Stimulated activated naive B cell treated with anti-CD40 and anti-IgM and Interleukin-4, amounts not matched to agents 10 μg/mL and 1 μg/mL and 100 μg/mL, for 72 hours (primary cell): ENCODE measurements at places on chromosomes 4 and X.
A peak's percentile ranks its signal among the peaks of the same experiment; 100 is the strongest.

- peaks cover 19% of the 10 kb centered on the region for H3K36me3 ChIP-seq
- DNase-seq = no peak
- no peaks in the 10 kb centered on the region for H3K4me1 ChIP-seq
- no peaks in the 10 kb centered on the region for H3K27me3 ChIP-seq
- H3K27ac ChIP-seq = no peak overlapping the region
These were observed 114.5 kb downstream of the ZAR1 start for GRCh38 chr4:48604527-48604926.

GRCh38 chr4:123046096-123046495, 123.7 kb upstream of the NUDT6 start:
- H3K36me3 ChIP-seq = peaks cover 79% of the 10 kb centered on the region
- no peak overlapping the region for H3K4me3 ChIP-seq
- no peak overlapping the region for H3K27ac ChIP-seq
- no peaks in the 10 kb centered on the region for H3K4me1 ChIP-seq
- H3K27me3 ChIP-seq = no peaks in the 10 kb centered on the region

DNA sequence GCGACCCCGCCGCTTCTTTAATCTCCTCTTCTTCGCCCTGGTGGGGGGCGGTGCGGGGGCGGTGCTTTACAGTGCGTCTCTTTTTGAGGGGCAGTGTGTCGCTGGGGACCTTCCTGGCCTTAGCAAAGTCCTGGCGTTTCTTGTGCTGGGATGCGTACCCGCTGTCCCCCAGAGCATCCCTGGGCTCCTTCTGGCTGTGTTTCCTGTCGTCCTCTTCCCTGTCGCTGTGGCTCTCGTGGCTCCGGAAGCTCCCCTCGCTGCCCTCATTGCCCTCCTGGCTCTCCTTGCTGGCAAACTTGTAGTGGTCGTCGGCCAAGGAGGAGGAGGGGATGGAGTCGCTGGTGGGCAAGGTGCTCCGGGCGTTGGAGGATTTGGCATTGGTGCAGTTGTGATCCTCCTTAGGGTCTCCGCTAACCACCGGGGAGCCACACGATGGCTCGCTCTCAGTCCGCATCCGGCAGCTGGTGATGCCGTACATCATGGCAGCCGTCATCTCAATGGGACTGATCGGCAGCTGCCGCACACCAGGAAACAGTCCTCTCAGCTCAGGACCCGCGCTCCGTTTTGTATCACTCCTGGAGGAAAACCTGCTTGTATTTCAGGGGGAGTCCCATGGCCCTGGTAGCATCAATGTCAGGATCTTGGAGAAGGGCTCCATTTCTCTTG, 30.4 kb upstream of the TMSB15A start:
- peak overlapping the region; percentile 78 for H3K27ac ChIP-seq
- H3K27me3 ChIP-seq = peaks cover 26% of the 10 kb centered on the region
- H3K4me3 ChIP-seq = peak overlapping the region; percentile 83
- peaks cover 7% of the 10 kb centered on the region for H3K4me1 ChIP-seq
- no peaks in the 10 kb centered on the region for H3K36me3 ChIP-seq

DNA sequence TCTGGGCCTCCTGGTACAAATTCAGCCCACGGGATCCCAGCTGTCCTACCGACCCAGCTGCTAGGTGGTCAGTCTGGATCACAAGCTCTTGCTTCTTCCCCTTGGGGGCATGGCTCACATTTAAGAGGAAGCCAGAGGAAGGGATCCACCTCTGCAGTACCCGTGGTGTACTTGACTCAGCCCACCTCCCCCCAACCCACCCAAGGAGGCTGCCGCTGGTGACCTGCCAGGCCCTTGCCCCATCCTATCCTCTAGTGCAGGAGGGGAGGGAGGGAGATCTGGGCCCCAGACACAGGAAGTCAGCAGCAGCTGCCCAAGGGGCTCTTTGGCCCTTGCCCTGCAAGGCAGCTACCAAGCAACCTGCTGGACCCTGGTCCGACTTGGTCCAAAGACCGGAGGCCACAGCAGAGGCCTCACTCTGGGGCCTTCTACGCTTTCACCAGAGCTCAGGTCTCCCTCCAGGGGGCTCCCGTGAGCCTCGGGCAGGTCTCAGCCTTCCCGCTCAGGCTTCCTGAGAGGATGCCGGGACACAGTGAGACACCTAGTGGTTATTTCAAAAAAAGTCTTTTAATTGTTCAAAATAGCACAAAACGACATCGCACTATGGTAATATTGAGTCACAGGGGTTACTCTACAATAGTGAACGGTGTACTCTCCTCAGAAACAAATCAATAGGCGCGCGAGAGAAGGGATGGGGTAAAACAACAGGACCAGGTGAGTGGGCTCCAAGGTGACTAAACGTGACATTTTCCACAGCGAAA, 2.7 kb upstream of the RENBP start:
- H3K36me3 ChIP-seq = peaks cover 24% of the 10 kb centered on the region
- H3K27ac ChIP-seq = peak overlapping the region; percentile 75
- peak; percentile 72 for DNase-seq
- H3K27me3 ChIP-seq = no peaks in the 10 kb centered on the region
- H3K4me1 ChIP-seq = peaks cover 6% of the 10 kb centered on the region

GRCh38 chr4:57200799-57201327, 90.7 kb upstream of the IGFBP7 start:
- no peak for DNase-seq
- peaks cover 12% of the 10 kb centered on the region for H3K27me3 ChIP-seq
- H3K27ac ChIP-seq = no peak overlapping the region
- H3K36me3 ChIP-seq = no peaks in the 10 kb centered on the region
- H3K4me3 ChIP-seq = no peak overlapping the region

DNA sequence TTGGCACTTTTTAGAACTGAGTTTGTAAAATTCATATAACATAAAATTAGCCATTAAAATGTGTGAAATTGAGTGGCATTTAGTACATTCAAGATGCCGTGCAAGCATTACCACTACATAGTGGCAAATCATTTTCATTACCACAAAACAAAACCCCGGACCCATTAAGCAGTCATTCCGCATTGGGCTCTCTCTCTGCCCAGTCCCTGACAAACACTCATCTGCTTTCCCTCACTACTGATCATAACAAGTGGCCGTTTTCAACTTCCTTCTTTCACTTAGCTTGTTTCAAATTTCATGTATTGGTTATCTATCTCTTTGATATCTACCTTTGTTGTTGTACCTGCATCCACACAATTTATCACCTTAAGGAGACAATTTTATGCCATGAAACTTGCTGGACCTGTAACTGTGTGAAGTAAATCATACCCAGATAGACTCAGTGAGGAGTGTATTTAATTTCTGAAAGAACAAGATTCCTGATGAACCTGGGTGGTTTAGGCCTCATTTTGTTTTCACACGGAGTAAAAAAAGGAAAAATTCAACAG, 202.1 kb downstream of the OR13H1 start:
- H3K27me3 ChIP-seq = no peaks in the 10 kb centered on the region
- H3K36me3 ChIP-seq = peaks cover 30% of the 10 kb centered on the region
- no peak overlapping the region for H3K4me3 ChIP-seq
- H3K4me1 ChIP-seq = no peaks in the 10 kb centered on the region

GRCh38 chrX:34058005-34058404, 74.1 kb downstream of the FAM47A start:
- no peaks in the 10 kb centered on the region for H3K27me3 ChIP-seq
- no peak overlapping the region for H3K4me3 ChIP-seq
- no peak for DNase-seq
- no peaks in the 10 kb centered on the region for H3K4me1 ChIP-seq
